NCI-H1436 treated with DMSO at 0.1 percent for 48 hours (cell line): ENCODE measurements at places on chromosomes 16 and 17.
A peak's percentile ranks its signal among the peaks of the same experiment; 100 is the strongest.

DNA sequence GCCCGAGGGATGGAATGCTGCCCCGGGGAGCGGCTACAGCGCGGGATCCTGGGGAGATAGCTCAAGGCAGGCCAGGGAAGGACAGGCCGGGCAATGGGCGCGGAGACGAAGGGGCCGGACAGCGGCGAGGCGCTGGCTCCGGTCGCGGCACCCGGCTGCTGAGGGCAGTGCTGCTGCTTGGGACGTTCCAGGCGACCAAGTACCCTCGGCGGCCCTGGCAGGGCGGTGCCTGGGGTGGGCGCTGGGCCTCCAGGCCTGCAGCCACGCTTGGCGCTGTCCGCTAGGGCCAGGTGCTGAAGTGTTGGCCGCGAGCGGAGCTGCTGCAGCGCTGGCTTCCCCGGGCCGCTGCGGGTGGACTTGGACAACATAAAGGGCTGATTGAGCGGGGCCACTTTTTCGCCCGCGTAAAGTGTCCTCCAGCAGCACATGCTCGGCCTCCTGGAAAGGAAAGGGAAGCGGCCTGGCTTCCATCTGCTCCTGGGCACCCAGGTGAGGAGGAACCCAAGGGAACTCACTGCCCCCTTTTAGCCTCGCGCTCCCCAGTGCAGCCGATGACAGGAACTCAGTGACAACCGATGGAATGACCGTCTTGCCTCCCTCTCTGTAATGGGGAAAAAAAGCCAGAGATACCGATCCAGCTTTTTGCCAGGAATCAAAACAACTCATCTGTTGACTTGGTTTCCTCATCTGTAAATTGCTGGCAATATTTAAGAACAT is 23.7 kb downstream of the CLEC3A start:
- DNase-seq = no peak

DNA sequence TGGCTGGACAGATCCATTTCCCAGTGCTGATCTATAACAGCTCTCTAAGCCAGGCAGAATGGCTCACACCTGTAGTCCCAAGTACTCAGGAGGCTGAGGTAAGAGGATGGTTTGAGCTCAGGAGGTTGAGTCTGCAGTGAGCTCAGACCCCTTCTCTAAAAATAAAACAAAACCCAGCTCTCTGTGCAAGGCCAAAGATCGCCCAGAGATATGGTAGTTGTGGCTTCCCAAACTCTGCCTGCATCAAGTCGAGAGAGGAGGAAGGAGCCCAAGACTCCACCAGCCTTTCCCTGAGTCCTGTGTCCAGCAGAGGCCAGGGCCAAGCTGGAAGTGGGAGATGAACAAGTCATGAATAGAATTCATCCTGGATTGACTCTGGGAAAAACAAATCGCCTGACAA is 88.8 kb downstream of the TMEM132E start:
- DNase-seq = no peak

GRCh38 chr17:73539166-73539565 is 105.1 kb downstream of the SDK2 start:
- no peak for DNase-seq

DNA sequence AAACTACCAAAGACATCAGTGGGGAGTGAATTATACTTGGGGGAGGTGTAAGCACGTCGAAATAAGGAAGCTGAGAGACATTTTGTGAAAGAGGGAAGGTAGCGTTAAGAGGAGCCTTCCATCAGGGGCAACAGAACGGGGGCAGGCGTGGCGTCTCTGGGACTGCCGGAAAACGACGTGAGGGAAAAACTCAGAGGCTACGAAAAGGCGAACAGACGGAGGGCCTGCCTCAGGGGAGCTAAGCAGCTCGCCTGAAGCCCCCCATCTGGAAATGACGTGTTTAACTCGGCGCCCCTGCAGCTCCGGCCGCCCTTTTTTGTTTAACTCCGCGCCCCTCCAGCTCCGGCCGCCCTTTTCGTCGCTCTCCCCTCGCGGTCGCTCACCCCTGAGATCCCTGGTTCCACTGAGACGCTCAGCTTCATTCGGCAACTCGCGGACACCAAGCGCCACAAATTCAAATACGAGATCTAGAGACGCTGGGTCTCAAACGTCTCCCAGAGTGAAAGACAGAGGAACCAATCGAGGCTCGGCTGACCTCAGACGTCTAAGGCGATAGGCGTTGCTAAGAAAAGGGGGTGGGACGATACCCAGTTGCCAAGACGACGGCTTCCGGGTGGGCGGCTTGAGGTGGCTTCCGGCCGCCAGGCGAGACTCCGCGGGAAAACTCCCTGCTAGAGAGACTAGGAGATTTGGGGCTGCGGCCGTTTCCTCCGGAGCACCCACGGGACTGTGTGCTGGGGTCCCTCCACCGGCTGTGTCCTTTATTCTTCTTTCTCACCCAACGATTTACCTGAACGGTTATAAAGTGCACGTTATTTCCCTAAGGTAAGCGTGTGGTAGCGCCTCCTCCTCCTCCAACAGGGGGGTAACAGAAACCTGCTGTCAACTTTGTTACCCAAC is 383.2 kb downstream of the ZFHX3 start:
- DNase-seq = peak; percentile 97

DNA sequence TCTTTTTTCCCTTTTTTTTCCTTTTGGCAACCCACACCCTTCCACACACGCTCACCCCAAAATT is at the start of gene NLK:
Gene NLK (plus strand): TSS at position 21 of the 64 bp plus-strand sequence. CDS start 197 bp downstream, outside the sequence.
- DNase-seq = no peak

GRCh38 chr17:8785547-8786413 is 13.4 kb downstream of the MFSD6L start:
- DNase-seq = no peak

DNA sequence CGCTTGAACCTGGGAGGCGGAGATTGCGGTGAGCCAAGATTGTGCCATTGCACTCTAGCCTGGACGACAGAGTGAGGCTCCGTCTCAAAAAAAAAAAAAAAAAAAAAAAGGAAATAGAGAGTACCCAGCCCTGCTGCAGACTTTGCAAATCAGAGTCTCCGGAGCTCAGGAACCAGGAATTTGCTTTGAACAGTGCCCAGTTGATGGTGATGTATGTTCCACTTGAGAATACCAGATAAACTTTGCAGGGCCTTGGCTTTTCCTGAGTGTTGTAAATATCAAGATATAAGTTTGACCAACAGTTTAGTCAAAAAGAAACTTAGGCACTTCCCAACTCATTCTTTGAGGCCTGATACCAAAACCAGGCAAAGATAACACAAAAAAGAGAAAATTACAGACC is 30.6 kb upstream of the MAP3K14 start:
- DNase-seq = no peak

- no peak for DNase-seq
Observed at GRCh38 chr17:1641065-1641403, 4.5 kb downstream of the SCARF1 start.

DNA sequence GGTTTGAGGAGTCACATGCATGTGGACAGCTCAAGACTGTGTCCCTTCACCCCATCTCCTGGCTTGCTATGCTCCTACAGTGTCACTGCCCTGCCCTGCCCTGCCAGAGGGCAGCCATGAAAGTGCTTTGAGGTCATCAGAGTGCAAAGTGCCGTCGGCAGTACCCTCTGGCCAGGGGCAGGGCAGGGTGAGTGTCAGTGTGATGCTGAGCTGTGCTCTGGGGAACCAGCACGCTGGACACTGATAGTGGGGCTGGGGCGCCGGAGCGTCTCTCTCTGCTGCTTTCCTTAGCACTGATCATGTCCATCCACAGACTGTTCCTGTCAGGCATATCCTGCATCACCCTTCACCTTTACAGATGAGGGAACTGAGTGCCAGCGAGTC is 1.6 kb upstream of the SPATA32 start:
- no peak for DNase-seq

- no peak for DNase-seq
Observed at GRCh38 chr16:1763521-1764511, 7.5 kb downstream of the NME3 start.

DNA sequence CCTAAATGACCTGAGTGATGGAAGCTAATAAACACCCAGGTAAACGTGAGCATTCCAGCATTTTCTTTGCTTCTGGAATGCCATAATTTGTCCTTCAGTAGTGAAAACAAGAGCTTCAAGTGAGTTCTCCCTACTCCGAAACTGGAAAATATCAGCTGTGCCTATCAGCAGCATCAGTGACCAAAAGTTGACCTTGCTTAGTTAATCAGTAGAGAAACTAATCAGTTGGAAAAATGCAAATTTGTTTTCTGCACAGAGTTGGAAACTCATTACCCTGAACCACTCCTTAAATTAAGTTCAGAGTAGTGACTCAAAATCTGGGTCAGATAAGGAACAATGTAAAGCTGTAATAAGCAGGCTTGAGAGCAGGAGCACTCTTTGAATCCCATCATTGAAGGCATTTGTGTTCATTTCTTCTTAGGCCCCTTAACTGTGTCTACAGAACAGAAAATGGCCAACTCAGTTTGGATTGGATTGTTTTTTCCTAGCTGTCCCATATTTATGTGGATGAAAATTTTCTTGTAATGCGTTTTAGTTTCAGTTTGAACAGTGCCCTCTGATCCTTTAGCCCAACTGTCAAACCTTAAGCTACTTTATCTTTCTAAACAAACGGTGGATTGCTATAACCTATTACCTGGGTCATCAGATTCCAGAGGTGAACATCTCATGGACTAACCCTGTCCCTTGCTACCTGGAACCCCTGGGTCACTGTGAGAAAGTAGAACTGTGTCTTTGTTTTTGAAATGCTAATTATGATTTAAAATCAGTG is 290.4 kb downstream of the TOX3 start:
- no peak for DNase-seq

- no peak for DNase-seq
Observed at GRCh38 chr16:24568392-24568791, 29.0 kb downstream of the RBBP6 start.

- DNase-seq = no peak
Observed at GRCh38 chr17:44247440-44247841, 20.5 kb downstream of the SLC4A1 start.

DNA sequence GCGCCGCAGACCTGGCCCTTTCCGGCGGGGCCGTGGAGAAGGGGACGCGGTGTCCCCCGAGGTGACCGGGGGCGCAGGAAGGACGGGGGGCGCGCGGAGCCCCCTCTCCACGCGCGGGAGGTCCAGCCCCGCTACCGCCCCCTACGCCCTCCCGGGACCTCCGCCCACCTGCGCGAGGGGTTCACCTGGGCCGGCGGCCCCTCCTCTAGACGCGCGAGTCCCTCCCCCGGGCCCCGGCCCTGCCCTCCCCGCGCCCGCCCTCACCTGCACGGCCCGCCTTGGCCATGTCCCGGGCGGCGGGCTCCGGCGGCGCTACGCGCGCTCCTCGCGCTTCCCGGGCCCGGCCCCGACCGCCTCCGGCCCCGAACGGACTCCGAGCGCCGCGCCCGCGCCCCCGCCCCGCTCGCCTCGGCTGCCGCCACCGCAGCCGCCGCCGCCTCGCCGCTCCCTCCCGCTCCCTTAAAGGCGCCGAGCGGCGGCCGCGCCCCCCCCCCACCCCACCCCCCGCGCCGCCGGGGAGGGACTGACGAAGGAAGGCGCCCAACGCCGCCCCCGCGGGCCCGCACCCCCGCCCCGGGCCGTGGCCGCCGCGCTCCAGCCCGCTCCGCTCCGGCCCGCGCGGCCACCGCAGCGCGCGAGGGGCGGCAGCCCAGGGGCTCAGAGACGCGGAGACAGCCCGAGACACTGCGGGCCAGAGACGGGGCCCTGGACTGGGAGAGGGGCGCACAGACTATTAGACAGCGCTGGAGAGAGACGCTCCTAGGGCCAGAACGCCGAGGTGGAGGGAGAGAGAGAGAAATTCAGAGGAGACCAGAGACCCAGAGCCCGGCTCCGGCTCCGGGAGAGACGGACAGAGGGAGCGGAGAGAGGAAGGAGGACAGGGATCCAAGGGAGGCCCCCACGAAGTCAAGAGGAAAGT is at the start of gene PITPNM3:
Gene PITPNM3 (minus strand): TSS at position 435 of the 919 bp plus-strand sequence. CDS start 149 bp downstream, at position 286.
- DNase-seq = no peak

- DNase-seq = no peak
Observed at GRCh38 chr16:29687755-29688154, 8.8 kb downstream of the QPRT start.

DNA sequence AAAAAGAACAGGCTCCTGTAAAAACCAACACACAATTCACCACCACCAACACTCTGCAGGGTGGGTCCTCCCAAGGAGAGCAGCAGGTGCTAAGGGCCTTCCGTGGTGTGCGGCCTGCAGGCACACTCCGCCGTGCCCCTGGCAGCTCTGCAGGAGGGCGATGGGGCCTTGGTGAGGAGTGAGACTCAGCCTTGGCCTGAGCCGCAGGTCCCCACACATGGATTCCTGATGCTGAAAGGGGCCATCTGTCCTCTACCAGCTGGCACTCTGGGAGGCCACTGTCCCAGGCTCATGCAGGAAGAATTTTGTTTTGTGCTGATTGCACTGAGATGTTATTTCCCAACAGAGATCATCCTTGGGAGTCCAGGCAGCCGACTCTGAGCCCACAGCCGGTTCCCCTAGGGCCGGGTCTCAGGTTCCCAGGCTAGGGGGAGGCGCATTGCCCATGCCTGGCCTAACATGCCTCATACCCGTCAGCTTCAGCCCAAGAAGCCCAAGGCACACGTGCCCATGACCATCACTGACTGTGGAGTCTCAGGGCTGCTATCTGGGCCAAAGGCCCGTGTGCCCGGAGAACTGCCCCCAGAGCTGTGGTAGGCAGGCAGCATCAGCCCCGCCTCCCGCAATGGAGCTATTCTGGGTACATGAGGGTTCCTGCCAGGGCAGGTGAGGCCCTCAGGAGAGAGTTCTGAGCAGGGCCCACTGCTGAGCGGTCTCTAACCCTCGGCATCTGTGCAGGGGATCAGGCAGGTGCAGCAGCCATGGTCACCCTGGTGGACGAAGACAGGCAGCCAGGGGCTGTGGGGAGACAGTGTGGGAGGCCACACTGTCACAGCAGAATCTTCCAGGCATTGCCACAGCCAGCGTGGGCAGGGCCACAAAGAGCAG is 97.9 kb upstream of the ZNF469 start:
- no peak for DNase-seq

GRCh38 chr16:66197668-66198278 is 168.7 kb upstream of the CDH5 start:
- DNase-seq = no peak

GRCh38 chr16:51670527-51670926 is 519.5 kb upstream of the SALL1 start:
- DNase-seq = no peak

DNA sequence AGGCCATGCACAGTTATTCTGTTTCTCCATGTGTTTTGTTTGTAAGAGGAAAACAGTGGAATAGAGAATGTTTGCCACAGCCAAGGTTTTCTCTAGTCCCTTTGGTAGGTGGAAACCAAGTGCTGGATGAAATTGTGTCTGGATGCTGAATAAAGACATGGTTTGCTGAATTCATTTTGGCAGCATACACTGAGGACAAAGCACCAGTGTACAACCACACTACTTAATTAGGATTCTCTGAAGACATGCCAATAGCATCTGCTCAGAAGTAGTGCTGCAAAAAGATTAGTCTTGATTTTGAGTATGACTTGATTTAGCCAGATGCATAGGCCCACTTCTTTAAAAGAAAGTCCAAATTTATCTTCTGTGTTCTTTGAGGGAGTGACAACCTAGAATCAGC is 230.5 kb upstream of the CACNG5 start:
- no peak for DNase-seq

DNA sequence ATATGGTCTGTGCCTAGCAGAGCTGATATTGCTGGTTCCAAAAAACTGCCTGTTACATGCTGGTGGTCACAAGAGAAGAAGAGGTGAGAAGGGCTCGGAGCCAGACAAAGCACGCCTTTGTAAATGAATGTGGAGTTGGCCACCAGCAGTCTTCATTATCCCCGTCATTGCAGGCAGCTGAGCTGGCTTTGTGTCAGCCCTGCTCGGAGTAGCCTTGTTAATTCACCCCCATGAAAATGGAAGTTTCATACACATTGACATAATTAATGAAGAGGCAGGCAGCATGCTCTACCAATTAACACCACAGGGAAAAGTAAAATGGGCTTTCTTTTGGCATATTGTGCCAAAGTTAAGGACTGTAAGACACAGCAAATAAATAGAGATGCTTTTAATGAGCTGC is 113.7 kb upstream of the RBFOX1 start:
- no peak for DNase-seq
